ENCODE measurements at places on chromosomes 2 and 18.

GRCh38 chr18:64720781-64721464, 572.0 kb upstream of the LINC00305 start:
- no peak for DNase-seq

DNA sequence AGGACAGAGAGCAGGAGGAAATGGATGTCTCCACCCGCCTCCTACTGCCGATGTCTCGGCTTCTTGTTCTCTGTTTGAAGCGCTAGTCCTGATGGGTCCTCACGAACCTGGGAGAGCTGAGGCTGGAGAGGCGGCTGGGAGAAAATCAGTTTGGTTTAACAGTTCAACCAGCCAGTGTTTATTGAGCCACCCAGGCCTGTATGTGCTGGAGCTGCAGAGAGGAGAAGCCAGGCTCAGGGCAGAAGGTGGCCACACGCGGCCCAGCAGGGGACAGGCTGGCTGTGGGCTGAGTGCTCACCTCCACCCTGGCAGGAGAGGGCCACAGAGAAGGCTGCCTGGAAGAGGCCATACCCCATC, 202.1 kb downstream of the CYP26B1 start:
- DNase-seq: no peak

DNA sequence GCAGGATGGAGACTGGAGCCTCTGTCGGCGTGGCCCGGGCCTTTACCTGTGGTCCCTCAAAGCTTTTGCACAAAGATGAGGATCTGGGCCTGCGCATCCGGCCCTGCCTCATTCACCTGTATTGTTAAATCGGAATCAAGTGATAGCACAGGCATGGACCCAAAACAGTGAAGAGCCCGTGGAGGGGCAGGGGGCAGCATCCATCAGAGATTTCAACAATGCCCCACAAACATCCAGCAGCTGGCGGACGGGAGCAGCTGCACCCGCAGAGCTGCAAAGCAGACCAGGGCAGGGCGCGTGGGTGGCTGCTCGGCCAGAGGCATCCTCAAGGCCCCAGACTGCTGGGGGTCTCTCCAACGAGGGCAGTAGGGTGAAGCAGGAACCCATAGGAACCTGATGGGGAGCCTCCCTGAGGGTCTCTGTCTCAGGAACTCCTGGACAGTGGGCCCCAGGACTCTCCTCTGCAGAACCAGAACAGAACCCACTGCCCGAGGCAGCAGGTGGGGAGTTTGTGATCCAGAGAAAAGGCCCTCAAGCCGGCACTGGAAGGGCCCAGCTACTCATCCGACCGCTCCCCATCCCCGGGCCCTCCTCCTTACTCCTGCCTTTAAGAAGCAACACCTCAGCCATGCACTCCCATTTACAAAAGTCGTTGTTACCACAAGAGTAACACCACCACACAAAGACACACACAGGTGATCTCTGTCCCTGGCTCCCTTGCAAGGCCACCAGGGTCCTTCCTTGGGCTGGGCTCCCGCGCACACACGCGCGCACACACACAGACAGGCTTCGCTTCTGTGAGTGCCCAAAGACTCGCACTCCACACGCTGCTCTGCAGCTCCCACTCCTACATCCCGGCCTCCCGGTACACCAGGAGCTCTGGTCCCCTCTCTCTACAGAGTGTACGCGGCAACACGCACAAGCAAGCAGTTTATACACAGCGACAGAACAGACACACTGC, 28.8 kb downstream of the HDAC4 start:
- DNase-seq: no peak

DNA sequence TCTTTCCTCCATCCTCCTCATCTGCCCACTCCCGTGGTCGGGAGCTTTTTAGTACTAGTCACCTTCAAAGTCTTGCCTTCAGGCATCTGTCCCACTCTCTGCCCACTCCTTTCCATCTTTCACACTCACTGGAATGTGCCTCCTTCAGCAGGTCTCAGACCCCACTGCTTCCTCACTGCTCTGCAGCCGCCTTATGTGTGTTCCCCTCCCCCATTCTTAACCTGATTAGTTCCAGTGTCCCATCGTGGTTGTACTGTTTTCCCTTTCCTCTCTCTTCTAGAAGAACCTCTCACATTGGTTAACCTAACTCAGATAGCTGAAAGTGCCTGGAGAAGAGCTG, 3.0 kb downstream of the ARMC9 start:
- DNase-seq: no peak

DNA sequence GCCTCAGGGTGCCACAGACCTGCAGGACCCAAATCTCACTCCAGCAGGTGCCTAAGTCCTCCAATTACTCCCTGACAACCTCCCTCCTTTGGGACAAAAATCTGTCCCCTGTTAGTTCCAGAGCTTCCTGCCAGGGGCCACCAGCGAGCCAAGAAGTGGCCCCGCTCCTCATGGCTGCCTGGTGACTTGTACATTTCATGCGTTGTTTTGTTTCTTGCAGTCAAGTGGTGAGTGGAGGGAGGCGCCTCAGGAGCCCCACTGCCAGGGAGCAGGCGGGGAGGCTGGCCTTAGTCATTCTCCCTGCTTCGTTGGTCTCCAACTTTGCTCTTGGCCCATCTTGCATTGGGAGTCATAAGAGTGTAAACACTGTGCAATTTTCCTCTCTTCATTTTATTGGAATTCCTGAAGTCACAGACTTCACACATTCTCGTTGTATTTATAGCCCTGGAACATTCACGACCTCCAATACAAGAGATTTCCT, 81.3 kb downstream of the KCNF1 start:
- no peak for DNase-seq

DNA sequence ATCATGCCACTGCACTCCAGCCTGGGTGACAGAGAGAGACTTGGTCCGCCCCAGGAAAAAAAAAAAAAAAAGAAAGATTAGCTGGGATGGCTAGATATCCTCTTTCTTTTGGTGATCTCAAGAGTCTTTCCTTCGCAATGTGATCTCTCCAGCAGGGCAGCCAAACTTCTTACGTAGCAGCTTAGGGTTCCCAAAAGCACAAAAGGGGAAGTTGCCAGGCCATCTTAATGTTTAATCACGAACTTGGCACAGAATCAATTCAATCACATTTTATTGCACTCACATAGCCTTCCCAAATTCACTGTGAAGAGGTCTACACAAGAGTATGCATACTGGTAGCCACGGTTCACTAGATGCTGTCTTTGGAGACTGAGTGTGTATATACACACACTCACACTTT, 53.1 kb downstream of the VIL1 start:
- no peak for DNase-seq

GRCh38 chr2:8242739-8243138, 439.1 kb upstream of the ID2 start:
- DNase-seq: no peak

DNA sequence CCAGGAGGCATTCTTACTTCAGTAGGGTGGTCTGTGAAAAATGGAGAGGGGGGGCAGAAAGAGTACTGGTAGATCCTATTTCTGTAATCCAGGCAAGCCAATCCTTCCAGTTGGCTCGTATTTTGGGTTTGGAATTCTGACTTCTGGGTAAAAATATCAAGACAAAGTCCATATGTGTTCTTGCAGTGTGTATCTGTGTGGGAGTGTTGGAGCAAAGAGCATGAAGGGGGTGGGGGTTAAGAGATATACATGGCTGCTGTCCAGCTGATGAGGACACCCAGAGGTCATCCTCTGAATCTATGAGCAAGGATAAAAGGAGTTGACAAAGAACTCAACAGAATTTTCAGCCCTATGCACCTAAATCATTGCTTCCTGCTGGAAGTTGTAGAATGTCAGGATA, 375.8 kb upstream of the PIK3C3 start:
- DNase-seq: no peak

- no peak for DNase-seq
These were observed 45.3 kb downstream of the ADCYAP1 start for GRCh38 chr18:949724-950631.

- DNase-seq: no peak
These were observed 76.5 kb downstream of the SDC1 start for GRCh38 chr2:20148426-20148922.

DNA sequence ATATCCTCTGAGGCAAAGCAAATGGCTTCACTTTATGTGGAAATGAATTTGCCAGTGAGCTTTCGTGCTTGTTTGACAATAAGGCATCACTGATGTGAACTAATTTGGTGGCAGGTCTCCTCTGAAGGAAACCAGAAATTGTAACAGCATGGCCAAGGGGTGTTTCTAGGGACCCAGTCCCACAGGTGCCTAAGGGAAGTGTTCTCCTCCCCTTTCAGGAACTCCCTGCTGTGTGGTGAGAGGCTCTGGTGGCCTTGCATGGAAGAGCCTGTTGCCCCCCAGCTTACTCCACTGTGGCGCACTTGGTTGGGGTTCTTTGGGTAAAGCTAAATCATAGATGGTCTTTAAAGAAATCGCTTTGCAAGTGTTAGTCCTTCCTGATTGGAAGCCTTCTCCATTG, 20.4 kb downstream of the RAB12 start:
- DNase-seq: no peak
